ENCODE measurements at places on chromosomes 6 and 20.

- DNase-seq = no peak
Measured at GRCh38 chr6:23477586-23477985, 648.4 kb upstream of the NRSN1 start.

DNA sequence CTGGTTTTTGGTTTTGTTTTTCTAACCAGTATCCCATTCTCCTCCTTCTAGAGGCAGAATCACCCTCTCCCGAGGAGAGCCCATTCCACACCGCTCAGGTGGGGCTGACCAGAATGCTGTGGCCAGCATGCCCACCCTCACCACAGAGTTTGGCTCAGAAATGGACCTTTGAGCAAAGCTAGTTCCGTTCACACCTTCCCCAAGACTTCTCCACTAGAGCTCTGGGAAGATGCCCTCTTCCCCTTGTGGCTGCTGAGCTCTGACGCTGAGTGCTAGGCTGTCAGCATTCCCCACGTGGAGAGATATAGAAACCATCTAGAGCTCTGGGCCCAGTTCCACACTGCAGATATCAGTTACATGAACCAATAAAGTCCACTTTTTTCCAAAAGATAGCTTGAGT is 7.9 kb downstream of the GPLD1 start:
- DNase-seq = no peak

DNA sequence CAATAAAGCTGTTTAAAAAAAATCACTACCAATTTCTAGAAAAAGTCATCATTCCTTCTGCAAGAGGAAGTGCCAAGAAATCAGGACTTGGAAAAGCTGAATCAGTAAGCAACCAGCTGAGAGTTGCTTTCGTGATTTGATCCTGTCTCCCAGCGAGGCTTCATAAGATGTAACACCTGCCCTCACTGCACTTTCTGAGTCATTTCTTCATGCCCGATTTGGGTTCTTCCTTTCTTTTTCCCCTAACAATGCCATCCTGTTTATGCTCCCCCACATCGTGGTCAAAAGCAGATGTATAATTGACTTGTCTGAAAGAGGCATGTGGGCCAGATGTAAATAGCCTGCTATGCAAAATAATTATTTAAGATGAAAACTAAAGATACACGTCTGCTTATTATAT is 52.1 kb downstream of the RIPOR2 start:
- no peak for DNase-seq

- DNase-seq = no peak
Measured at GRCh38 chr6:105292689-105293339, 110.1 kb downstream of the PREP start.

- no peak for DNase-seq
Measured at GRCh38 chr20:33175123-33175522, 7.2 kb downstream of the BPIFA2 start.

DNA sequence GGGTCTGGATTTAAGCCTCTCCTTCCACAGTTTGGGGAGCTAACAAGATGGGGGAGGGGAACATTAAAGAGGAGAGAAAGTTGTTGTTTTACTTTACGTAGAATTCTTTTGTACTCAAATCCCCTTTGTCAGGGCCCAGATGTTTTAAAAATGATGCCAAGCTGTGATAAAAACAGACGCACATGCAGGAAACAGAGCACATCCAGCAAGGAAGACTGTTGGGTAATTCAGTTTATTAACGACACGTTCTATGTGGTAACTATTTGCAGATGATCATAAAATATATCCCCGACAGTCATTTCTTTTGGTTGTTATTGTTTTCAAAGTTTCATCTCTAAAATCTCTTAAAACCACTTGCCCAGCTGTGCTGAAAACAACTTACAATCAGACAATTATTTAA is 307.0 kb upstream of the PRDM1 start:
- no peak for DNase-seq

DNA sequence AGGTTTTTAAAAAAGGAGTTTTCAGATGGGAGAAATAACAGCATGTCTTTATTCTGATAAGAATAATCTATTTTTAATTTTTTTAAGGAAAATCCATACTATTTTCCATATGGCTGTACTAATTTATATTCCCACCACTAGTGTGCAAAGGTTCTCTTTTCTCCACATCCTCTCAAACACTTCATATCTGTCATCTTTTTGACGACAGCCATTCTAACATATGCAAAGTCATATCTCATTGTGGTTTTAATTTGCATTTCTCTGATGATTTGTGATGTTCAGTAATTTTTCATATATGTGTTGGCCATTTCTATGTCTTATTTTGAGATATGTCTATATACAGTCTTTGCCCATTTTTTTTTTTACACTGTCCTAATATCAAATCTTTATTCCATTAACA is 280.6 kb upstream of the RUNX2 start:
- no peak for DNase-seq

- DNase-seq = no peak
Measured at GRCh38 chr6:79789896-79790295, 157.5 kb downstream of the ELOVL4 start.

GRCh38 chr6:137149035-137149393 is 24.4 kb downstream of the IL22RA2 start:
- no peak for DNase-seq

DNA sequence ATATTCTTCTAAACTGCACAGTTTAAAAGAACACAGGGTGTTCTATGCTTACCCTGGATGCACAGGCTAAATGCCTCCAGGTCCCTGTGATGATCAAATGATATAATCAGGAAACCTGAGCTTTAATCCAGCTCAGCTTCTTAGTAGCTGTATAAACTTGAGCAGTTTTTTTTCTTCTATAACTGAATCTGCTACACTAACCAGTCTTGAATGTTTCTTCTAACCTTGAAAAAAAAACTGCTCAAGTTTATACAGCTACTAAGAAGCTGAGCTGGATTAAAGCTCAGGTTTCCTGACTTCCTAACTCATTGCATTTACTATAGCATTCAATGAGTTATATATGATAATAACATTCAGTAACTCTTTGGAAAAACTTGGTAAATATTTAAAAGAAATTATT is 358.2 kb downstream of the CD109 start:
- no peak for DNase-seq

- DNase-seq = no peak
Measured at GRCh38 chr6:30042476-30042875, 18.6 kb upstream of the POLR1H start.

DNA sequence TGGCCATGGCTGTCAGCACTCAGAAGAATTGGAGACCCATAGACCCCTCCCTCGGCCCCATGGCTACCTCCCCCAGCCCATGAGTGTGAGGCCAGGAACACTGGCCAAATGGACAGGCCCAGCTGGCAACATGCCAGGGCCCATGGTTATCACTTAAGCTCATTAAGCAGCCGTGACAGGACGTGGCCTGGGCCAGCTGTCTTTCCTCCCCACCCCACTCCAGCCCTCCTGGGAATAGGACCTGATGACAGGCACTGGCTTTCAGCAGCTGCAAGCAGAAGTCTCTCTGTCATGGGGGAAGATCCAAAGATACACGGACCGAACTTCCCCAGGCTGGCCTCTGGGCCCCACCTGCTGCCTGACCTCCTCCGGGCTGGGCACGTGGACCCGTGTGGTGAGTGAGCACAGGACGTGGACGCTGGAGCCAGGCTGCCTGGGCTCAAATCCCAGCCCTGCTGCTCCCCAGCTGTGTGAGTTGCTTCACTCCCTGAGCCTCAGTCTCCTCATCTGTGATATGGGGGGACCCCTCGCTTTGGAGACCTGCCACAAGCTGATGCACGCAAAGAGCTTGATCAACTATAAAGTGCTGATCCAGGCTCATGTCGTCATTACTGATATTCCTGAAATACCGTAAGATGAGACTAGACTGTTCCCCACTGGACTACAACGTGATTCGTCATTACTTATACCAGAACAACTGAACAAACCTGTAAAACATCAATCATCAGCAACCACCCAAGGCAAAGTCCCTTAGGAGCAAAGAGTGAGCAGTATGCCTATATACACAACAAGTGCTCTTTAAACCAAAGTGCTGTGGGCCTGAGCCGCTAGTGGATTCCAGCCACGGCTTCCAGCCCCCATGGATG is 22.0 kb upstream of the VSTM2L start:
- no peak for DNase-seq

- DNase-seq = no peak
Measured at GRCh38 chr20:44648579-44648978, 2.9 kb downstream of the ADA start.

DNA sequence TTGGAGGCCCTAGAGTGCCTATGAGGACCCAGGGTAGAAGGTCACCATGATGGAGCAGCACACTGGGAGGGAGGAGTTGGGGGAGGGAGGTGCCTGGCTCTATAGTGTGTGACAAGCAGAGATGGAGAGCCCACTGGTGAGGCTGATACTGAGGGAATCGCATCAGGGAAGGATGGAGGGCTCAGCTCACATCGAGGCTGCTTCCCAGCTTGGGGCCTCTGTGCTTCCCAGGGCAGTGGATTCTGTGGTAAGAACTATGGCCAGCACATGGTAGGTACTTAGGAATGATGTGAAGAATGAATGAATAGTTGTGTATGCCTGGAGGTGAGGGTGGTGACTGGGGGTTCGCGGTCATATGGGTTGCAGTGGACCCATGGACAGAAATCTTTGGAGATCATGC is 1.3 kb upstream of the EPB41L1 start:
- no peak for DNase-seq

Data from hematopoietic multipotent progenitor cell treated with erythropoietin and hydrocortisone succinate and interleukin-3 and kit ligand, for 15 days (in vitro differentiated cells).